CD8-positive, alpha-beta memory T cell (primary cell): ENCODE measurements at places on chromosomes 2 and 18. TPM values are rescaled to one million over a fixed set of nuclear protein-coding genes. Genes with fewer than 3 reads are reported as not detected.

CCDC141 gene
- 2.1 TPM for total RNA-seq

LYG1 gene
- 1.1 TPM for total RNA-seq

GPAT2 gene
- 36.2 TPM for total RNA-seq

ONECUT2 gene
- total RNA-seq = not detected

KCNS3 gene
- not detected for total RNA-seq

CNDP1 gene
- total RNA-seq = 0.09 TPM

TMEM185B gene
- total RNA-seq = 33.5 TPM
